ENCODE measurements at places on chromosomes 3 and 15.
A peak's percentile ranks its signal among the peaks of the same experiment; 100 is the strongest.

- no peak for DNase-seq
Measured at GRCh38 chr3:189737071-189737470, 105.9 kb downstream of the TP63 start.

DNA sequence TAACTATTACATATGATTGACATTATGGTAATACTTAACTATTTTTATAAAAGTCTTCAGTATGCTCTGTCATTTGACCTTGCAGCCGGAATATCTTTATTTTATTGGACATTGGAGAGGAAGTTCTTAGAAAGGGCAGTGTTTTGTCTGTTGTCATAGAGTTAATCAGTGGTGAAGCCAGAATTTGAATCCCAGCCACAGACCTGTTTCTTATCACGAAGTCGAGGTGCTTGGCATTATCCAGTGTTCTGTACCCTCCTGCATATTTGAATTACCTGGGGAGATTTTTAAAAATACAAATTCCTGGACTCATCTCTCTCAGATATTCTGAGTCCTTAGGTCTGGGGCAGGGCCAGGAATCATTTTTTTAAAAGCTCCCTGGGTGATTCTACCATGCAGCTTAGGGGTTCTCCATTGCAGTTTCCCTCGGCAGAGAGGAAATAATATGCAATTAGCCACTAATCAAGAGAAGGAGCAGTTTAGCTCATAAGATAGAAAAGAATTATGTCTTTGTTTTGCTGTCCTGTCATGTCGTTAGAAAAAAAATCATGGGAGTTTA is 195.6 kb upstream of the CFAP20DC start:
- DNase-seq, result no peak

DNA sequence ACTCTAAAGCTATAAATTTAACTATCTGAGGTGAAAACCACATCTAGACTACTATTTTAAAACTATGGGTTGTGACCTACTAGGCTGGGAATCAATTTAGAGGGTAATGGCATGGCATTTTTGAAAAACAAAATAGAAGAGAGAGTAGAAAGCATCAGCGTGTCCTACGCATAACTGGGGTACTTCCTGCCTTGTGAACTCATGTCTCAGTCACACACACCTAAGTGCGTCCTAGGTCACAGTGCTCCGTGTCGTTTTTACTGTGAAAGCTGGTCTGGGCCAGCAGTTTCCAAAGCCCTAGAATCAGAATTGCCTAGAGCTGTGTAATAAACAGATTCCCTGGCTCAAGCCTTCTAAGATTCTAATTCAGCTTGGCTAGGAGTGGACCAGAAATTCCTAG is 32.3 kb downstream of the RFT1 start:
- DNase-seq, result no peak

- no peak for DNase-seq
Measured at GRCh38 chr3:160154596-160154995, 70.6 kb upstream of the C3orf80 start.

- no peak for DNase-seq
Measured at GRCh38 chr3:111590143-111590491, 5.0 kb downstream of the ZBED2 start.

GRCh38 chr3:111314181-111314873 is 227.7 kb upstream of the CD96 start:
- DNase-seq, result no peak

DNA sequence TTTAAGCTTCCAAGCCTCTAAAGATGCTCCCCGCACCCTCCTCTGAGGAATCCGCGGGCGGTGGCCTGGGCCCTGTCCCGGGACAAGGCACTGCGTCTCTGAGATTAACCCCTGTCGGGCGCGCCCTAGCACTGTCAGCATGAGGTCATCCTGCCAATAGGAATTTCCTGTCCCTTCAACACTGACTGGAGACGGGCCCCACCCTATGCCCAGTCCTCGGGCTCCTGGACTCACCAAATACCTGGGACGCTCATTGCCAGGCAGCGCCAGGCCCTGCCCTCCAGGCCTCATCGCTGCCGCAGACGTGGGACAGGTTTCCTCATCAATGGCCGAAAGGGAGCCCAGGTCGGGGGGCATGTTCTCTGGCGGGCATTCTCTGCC is 67.6 kb upstream of the SH3GL3 start:
- no peak for DNase-seq

- DNase-seq, result no peak
Measured at GRCh38 chr3:123342631-123343080, 106.2 kb downstream of the ADCY5 start.

DNA sequence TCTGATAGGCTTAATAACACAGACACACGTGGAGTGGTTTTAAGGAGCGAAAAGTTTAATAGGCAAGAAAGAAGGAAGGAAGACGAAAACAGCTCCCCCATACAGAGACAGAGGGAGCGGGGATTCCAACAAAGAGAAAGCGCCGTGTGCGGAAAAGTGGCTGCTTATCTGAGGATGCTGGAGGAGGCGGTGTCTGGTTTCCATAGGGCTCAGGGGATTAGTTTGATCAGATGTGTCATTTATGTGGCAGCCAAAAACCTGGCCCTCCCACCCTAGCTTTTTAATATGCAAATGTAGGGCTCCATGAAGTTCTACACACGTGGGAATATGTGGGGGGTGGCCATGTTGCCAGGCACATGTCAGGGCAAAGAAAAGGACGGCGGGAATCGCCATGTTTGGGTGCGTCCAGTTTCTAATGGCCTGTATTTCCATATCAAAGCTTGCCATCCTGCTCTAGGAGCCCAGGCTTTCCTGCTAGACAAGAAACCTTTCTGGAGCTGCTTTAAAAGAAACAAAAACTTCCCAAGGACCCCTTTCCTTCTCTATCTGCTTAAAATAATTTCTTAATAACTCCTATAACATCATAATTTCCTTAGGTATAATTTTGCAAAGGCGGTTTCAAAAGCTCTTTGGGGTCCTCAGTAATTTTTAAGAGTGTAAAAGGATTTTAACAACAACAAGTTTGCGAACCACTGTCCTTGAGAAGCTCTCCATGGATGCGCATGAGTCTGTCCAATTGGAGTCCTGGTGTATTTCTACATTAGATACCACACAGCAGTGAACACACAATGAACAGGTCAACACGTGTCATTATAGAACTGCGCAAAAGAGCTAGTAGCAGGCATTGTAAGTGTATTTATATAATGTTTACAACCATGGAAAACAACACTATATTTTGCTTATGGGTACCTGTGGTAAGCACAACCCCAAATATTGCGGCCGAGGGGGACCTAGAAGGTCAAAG is 622 bp upstream of the ZNF589 start:
- peak; percentile 67 for DNase-seq

DNA sequence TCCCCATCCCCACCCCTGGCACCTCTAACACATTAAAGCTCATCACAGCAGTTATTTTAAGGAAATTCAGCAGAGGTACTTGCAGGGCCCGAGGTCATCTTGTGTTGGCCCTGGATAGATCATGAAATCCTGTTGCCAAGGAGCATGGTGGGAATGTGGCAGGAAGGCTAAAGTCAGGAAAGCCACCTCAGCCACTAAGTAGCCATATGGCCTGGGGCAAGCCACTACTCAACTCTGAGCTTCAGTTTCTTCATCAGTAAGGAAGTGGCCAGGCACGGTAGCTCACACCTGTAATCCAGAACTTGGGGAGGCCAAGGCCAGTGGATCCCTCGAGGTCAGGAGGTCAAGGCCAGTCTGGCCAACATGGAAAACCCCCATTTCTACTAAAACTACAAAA is 55.9 kb downstream of the LIPC start:
- no peak for DNase-seq

GRCh38 chr15:33852094-33852493 is 116.2 kb upstream of the CHRM5 start:
- no peak for DNase-seq

DNA sequence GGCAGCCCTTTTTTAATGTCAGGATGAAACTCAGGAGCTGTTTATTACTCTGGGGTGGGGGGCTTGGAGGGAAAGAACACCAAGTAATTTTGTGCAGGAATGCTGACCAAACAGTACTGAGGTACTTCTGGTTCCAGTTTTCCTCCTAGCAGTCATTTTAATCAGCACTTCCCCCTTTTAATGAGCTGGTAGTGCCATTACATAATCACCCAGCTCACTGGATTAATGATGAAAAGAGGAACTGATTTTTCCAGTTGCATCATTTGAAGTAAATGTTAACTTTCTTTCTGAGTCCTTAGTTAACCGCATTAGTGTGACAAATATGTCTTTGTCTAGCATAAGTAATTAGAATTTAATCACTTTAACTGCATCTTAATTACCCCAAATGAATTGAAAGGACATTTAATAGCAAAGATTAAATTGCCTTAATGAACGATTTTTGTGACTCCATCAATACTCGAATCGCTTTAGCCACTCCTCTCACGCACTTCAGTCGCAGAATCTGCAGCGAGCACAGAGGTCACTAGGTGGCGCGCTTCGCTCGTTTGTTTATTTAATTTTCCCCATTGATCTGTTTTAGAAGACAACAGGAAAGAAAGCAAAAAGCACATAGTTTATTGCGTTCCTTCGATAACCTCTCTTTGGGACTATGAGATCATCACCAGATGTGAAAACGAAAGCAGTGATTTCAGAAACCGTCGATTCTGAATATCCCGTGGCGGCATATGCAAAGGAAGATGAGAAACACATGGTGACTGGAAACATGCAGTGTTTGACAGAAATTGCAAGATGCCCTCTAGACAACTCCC is 9.8 kb downstream of the ONECUT1 start:
- peak; percentile 76 for DNase-seq
